ENCODE measurements at places on chromosomes 6 and 20.

DNA sequence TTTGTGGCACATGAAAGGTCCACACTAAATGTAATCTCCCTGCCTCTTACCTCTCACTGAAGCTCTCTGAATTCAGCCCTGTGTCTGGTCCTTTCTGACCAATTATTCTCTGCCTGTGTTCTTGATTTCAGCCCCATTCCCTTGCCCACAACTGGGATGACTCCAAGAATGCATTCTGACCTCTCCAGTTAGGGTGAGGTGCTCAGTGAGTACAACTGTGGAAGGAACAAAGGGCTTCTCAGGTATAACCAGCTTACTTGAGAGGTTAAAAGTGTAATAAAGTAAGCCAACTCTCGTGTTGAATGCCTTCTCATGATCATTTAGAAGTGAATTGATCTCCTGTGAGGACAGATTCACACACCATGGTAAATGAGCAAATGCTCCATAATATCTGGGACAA, 88.1 kb downstream of the GCLC start:
- no peak for DNase-seq

DNA sequence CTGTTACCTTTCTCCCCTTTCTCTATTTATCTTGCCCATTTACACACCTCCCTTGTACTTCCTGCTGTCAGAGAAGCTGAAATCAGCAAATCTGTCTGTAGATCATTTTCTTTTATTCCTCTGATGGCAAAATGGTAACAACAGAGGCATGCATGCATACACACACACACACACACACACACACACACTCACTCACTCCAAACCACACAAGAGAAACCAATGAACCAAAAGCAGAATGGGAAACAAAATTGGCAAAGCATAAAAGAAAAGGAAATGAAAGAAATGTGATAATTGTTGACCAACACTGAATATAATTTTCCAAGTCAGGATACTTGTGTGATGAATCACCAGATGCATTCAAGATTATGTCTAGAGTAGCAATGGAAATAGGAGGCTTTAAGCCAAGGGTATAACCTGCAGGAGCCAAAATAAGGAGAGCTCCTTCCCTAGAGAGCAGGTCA, 172.4 kb downstream of the PLCB4 start:
- no peak for DNase-seq

- no peak for DNase-seq
Observed at GRCh38 chr6:77373955-77374354, 89.3 kb downstream of the HTR1B start.

DNA sequence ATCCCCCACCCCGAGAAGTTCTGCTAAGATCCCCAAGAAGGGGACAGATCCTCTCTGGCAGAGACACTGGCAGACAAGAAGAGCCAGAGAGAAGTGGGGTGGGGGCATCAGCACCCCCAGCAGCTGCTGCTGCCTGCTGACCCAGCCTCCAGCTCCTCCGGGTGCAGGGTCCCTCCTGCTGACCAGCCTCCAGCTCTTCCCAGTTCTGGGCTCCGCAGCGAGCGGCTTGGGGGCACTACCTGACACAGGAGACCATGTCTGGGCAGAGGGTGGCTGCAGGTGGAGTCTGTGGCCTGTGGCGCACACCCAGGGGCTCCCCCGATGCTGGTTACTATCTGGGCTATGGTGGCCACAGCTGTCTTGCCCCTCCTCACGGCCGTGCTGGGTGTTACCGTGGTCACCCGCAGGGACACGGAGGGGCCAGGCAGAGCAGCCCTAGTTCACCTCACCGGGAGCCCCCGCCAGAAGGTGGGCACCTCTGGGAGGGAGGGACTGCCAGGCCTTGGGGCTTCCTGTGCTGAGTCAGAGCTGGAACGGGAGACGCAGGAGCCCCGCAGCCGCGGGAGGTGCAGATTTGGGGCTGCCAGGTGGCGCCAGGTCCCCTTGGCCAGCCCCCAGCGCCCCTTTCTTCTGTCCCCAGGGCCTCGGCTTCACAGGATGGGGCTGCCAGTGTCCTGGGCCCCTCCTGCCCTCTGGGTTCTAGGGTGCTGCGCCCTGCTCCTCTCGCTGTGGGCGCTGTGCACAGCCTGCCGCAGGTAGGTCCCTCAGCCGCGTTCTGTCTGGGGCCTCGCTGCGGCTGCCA, 630 bp downstream of the LIME1 start:
- no peak for DNase-seq

DNA sequence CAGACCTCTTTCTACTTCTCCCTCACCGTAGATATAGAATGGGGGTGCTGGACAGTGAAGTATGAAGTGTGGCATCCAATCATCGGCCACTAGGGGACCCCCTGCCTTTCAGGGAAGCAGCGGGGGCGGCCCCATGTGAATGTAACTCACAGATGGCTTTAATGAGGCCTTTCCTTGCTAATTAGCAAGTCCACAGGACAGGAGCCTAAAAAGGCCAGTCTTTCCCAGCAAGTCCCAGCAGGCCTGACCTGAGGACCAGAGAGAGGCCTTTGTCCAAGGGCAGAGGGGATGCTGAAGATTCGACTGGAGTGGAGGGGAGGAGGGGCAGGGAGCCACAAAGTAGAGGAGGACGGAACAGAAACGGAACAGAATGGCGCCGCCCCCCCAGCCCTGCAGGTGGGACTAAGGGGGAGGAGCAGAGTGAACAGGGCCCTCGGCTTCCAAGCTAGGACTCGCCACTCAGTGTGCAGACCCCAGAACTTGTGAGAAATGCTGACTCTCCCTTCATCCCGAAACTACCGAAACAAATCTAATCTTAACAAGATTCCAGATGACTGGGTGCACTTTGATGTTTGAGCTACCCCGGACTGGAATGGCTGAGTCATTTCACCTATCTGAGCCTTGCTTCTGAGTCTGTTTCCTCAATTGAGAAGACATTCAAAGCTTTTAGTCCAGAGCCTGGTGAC, 5.8 kb downstream of the C6orf132 start:
- no peak for DNase-seq

DNA sequence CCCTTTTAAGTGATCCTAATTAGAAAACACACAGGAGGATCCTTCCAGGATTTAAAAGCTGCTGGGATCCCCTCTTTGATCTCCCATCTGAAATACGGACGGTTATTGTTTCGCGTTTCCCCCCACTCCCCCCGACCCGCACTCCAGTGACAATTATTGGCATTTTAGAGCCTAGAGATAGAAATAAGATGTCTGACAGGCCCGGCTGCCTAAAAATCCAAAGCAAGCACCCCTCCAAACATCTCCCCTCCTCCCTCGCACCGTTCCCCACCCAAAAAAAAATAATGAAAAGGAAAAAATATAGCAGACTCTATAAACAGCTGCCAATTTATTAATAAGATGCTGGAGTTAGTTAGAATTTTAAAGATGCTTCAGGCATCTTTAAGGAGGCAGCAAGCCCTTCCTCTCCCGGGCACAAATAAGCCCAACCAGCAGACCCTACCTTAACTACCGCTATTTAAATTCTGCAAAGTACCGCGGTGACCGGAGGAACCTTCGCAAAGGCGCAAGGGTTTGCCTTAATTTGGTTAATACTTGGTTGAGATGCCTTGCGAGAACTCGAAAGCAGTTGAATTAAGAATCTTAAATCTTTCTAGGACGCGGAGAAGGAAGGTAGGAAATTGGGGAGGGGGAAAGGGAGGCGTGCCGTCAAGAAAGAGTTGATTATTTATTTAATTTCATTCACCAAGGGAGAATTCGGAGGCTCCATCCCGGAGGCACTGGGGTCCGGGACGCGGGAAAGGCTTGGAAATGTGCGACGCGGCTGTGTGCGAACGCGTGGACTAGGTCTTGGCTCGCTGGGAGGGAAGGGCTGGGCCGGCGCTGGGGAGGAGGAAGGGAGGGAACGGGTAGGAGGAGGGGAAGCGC, 1.5 kb upstream of the ISM1 start:
- no peak for DNase-seq

DNA sequence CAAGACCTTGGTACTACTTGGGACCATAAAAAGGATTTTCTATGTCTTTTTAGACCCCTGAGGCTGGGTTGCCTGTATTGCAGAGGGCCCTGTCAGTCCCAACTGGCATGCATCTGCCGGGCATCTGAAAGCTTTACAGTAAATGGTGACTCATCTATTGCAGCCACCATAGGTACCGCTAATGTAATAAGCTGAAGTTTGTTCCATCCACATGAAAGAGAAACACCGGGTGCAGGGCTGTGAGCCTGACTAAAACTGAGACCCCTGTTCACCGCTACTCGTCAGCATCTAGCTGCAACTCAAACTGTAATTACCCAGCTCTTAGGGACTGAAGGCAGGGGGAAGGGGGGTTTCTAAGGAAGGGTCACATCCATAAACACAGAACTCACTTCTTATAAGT, 49.5 kb downstream of the TRERF1 start:
- DNase-seq = no peak

- DNase-seq = no peak
Observed at GRCh38 chr6:33761922-33762629, 15.4 kb upstream of the IP6K3 start.

GRCh38 chr6:129419324-129419723, 290.7 kb downstream of the ARHGAP18 start:
- DNase-seq = no peak

- no peak for DNase-seq
Observed at GRCh38 chr20:2080532-2081224, 20.9 kb upstream of the STK35 start.

DNA sequence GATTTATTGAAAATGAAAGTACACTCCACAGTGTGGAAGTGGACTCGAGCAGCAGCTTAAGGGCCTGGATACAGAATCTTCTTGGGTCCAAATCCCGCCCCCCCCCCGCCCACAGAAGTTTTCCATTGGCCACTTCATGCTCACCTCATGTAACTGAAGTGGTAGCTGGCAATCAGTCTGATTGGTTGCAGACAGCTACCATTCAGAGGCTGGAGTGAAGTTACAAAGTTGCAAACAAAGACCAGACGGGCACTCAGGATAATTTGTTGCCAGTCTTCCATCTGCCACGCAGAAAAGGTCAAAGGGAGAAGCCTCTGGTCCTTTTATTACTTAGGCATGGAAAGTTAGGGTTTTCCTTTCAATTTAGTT, 25.8 kb upstream of the FABP7 start:
- DNase-seq = no peak

DNA sequence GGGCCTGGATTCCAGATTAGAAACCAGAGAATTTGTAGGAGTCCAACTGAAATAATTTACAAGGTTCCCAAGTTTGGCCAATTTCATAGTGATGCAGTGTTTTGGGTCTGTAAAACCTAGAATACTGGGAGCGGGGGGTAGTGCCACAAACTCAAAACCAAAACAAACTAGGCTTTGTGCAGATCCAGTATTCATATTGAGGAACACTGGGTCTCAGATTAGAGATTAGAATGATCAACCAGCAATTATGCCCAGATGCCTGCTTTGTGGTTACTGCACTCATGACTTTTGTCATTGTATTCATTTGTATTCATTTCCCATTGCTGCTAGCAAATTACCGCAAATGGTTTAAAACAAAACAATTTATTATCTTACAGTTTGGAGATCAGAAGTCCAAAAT, 3.2 kb upstream of the NDUFAF4 start:
- no peak for DNase-seq

DNA sequence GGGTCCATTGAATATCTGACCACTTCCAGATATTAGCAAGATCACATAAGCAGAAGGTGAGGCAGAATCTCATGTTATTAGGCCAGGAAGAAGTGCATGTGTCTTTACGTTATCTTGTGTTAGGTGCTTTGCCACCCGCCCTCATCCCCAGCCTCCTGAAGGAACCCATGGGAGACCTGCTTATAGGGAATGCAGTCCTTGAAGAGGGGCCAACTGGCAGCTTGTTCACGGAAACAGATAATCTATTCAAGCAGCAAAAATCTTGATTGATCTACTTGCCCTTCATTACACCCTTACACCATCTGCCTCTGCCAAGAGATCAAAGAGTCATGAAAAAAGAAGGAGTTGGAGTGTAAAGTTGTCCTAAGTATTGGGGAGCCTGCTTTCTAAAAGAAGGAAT, 576.4 kb downstream of the HTR1B start:
- no peak for DNase-seq

DNA sequence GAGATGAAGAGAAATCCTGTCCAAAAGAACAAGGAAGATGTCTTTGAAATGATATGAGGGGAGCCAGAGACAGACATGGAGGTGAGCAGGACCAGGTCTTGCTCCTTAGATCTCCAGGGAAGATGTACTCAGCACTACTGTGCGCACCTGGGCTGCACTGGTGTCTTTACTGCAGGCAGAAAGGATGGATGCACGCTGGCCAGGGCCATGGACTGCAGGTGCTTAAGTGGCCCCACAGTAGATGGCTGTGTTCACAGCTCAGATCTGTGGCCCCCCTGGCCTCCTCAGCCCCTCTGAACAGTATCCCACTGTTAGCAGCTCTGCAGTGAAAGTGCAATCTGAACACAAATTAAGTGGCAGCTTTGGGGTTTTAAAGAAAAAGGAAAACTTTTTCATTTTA, 343.0 kb downstream of the NRN1 start:
- DNase-seq = no peak

DNA sequence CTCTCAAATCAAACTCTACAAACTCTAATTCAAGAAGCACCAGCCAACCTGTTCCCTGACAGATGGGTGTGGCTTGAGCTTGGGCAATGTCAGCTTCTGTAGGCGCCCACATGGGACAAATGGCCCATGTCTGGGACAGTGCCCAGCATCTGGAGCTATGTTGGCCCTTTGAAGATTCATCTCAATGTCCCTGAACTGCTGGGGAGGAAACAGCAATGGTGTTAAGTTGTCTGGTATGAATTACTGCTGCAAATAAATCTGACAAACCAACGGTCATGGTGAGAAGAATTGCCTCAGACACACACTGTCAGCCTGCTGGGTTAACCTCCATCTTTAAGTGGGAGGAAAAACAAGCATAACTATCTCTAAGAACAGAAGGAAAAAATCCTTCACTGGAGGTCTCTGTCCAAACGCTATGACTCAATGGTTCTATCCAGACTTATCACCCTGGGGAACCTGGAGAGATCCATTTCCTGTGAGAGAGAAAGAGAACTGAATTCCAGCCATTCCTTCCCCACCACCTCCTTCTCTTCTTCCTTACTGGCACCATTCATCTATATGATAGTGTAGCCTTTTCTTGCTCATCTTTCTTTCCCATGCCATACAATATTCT, 274.9 kb downstream of the CDH26 start:
- DNase-seq = no peak

- DNase-seq = no peak
Observed at GRCh38 chr6:4853782-4854511, 77.7 kb downstream of the CDYL start.

DNA sequence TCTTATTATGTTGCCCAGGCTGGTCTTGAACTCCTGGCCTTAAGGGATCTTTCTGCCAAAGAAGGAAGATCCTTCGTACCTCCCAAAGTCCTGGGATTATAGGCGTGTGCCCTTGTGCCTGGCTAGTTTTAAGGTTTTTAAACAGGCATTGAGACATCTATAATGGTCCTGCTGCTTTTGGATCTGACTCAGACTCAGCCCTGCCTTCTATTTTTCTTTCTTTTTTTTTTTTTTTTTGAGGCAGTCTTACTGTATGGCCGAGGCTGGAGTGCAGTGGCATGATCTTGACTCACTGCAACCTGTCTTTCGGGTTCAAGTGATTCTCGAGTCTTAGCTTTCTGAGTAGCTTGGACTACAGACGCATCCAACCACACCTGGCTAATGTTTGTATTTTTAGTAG, 73.7 kb downstream of the PHF20 start:
- no peak for DNase-seq
